NCI-H187 treated with DMSO at 0.1 percent for 48 hours (cell line): ENCODE measurements at places on chromosomes 5 and 9.

GRCh38 chr5:87048156-87048555 lies 219.5 kb upstream of the RASA1 start:
- DNase-seq, result no peak

DNA sequence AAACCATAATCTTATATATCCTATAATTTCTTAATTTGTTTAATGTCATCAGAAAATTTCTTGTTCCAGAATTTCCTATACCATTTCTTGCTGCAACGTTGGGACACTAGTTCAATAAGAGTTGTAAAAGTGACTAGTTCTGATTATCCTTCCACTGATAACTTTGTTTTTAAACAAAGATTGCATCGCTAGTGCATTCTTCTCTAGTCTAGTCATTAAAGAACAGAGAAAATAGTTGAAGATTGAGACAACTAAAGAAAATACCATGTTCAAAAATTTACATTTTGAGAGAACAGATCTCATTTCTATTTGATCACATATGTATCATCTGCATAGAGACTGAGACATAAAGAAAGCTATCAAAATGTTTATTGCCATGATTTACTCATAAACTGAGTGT lies 1888.2 kb downstream of the EFNA5 start:
- DNase-seq, result no peak

DNA sequence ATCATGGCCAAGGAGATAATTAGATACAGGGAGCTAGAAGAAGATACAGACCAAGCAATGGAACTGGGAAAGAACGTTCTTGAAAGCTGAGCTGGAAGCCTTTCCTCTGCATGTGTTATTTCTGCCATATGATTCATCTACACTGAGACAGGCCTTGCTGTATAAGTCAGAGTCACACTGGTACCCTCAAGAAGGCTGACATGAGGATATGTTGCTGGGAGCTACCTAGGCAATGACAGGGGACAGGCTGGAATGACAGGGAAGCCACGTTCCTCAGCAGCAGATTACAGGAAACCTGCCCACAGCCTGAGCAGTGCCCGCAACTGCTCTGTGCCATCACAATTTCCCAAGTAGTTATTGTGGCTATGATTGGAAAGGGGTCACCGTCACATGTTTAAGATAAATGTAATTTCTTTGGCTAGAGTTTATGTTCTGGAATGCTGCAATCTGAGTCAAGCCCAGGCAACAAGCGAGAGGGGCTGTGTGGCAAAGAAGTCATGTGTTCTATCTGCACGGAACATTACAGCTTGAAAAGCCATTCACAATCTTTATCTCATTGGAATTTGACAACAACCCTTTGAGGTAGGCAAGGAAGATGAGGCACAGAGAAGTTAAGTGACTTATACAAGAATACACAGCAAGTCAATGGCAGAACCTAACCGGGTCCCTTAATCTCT lies 108.2 kb downstream of the TTLL11 start:
- DNase-seq, result no peak

DNA sequence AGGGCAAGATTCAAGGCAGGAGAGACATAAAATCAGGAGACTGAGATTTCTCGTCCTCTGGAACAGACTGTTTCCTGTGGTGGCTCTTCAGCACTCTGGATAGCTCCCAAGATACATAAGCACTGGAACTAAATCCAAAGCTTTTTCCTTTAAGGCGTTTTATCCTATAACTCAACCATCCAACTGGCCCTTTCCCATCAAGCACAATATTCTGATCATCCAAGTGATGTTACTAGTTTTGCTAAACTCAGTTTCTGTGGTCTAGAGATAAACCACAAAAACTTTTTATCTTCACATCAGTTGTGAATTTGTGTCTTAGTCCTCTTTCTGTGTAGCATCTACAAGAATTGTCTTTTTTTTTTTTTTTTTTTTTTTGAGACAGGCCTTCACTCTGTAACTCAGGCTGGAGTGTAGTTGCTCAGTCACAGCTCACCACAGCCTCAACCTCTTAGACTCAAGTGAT lies 299.4 kb downstream of the COX7C start:
- DNase-seq, result no peak

DNA sequence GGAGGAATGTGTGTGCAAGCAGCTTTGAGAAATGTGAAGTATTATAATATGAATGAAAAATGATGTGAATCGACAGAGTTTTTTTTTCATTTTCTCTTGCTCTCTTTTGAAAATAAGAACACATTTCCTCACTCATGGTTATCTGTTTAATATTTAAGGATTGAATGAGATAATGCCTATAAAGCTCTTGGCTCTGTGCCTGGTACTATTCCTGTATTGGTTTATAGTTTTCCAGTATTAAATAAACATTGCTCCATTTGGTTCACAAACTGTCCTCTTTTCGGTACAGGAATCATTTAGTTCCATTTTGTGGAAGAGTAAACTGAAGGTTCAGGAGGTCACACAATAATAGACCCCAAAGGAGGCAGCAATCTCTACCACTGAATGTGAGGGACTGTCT lies 1185.5 kb upstream of the WWC1 start:
- DNase-seq, result no peak

GRCh38 chr5:150213530-150213929 lies 23.7 kb downstream of the SLC6A7 start:
- no peak for DNase-seq

GRCh38 chr9:98425079-98425478 lies 169.6 kb upstream of the TBC1D2 start:
- DNase-seq, result no peak

DNA sequence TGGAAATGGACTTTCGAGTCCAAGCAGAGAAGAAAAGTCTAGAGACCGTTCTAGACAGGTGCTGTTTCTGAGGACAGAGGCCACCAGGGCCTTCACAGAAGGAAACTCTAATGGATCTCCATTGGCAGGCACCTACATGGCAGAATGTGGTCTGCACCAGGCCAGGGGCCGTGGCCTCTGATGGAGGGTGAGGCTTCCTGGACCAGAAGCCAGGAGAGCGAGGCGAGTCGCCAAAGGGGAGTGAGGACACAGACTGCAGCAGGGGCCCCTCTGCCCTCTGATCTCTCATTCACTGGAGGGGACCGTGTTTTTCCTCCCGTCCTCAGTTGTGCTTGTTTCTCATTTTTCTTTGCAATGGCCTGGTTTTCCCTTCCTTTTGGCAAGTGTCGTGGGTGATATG lies 41.1 kb downstream of the ALG2 start:
- no peak for DNase-seq

DNA sequence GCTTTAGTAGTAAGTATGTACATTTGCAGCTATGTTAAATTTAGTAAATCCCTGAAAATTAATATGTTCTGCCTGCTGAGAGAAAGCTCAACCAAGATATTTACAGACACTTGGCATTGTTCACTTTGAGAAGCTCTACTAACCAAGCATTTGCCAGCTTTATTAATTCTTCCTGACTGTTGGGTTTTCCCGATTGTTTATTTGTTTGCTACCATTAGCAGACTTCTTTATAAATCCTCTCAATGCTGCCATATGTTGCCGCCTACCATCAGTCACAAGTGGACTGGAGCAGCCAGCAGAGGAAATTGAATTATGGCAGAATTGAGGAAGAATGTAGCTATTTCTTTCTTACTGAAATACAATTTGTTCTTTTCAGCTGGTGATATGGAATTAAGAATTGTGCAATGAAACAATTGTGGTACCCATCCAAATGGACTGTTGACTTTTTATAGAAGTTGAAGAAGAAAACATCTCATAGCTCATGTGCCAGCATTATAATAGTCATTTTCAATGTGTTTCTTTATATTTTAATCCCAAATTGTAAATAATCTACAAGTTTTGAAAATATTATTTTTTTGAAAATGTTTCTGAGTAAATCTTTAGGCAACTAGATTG lies 588.7 kb upstream of the CDH6 start:
- no peak for DNase-seq

DNA sequence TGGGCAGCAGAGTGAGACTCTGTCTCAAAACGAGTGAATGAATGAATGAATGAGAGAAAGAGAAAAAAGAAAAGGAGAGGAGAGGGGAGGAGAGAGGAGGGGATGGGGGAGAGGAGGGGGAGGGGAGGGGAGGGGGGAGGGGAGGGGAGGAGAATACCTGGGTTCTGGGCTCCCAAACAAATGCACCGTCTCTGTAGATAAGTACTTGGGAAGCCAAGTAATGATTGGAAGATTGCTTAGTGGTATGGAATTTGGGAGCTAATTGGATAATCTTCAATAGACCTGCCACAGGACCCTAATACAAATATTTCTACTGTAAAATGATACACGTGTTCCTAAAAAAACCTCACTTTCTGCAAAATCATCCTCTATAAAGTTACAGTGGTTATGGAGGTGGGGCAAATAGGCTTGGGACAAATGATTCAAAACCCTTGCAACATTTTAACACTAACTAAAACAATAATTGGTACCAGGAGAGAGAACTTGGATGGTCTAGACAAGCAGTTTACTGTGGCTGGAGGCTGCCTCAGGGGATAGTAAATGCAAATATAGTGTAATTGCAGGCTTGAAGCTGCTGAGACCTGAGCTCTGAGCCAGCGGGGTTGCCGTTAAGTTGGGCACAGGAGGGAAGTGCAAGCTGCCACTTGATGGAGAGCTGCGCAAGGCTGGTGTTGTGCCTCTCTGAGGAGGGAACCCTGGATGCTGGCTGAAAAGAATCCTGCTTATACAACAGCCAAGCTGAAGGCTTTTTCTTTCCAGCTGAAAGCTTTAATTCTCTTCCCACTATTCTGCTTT lies 3.5 kb downstream of the HEMGN start:
- DNase-seq, result no peak
